ENCODE measurements at places on chromosomes 2 and 18.
A peak's percentile ranks its signal among the peaks of the same experiment; 100 is the strongest.

- DNase-seq = peak; percentile 29
Measured at GRCh38 chr18:32086881-32087280, 4.8 kb upstream of the RNF138 start.

- DNase-seq = no peak
Measured at GRCh38 chr2:10983711-10984110, 72.0 kb downstream of the KCNF1 start.

DNA sequence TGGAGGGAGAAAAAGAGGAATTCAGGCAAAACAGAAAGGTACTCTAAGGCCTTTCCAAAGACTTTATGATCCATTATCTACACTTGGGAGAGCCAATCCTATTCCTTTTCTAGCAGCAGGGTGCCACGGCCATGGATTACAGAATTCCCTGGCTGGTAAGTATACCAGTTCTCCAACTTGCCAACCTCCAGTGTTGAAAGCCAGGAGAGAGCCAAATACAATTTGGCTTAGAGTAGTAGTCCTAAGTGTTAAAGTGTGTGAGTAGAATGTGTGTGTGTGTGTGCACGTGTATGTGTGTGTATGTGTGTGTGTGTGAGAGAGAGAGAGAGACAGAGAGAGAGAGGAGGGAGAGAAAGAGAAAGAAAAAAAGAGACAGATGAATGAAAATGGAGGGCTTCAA, 43.3 kb downstream of the WDPCP start:
- DNase-seq = no peak

DNA sequence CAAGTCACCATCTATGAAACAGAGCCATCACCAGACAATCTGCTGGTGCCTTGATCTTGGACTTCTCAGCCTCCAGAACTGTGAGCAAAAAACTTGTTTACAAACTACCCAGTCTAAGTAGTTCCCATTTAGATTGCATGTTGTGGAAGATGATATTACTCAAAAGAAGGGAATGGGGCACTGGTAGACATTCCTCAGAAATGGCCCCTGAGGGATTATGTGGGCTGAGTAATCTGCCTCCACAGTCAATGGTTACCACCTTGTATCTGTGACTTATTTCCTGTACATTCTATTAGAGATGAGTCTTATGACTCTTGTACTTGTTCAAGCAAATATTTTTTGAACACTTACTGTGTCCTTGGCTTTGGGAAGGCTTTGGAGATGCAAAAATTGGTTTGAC, 160.4 kb downstream of the NUP35 start:
- no peak for DNase-seq

GRCh38 chr2:20465716-20466394, 19.0 kb downstream of the RHOB start:
- DNase-seq = no peak

DNA sequence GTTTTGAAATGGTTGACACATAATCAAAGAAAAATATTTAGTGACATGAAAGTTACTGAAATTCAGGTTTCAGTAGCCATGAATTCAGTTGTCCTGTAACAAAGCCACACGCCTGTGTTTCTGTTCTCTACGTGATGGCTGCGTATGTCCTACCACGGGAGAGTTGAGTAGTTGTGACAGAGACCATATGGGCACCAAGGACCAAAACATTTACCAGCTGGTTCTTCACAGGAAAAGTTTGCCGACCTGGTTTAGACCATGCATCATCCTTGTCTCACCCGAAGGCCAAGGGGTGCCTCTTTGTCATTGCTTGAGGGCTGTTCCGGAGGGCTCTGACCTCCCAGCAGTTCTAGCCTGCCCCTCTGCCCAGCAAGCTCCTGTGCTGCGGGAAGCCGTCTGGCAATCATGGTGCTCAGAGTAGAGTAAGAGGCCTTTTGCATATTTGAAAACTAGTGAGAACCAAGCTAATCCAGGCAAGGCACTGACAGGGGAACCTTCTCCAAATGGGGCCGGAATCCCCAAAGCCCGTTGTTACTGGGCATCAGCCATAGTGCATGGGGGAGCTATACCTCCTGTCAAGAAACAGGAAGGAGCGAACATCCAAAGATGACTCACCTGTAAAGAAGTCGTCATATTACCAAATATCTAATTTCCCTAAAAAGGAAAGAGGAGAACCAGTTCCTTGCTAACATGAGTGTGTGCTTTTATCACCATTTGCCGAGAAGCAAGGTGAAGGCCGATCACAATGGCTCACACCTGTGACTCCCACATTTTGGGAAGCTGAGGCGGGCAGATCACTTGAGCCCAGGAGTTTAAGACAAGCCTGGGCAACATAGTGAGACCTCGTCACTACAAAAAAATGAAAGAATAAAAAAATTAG, 92.6 kb upstream of the RAB12 start:
- no peak for DNase-seq

GRCh38 chr2:110903548-110903947, 171.2 kb downstream of the ACOXL start:
- no peak for DNase-seq

DNA sequence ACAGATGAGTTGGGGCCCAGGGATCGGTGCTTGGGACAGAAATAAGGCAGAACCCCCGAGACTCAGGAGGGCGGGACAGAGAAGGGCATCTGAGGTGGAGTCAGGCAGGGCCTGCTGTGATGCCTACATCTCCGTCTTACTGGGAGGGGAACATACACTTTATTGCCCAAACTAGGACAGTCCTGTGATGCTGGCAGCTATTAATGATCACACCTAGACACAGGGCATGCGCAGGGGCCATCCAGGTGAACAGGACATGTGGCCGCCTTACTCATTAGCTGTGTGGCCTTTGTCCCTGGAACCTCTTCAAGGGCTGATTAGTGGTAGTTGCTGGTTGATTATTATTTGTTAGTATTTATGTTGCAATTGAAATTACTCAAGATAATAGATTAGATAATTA, 33.2 kb downstream of the MLPH start:
- no peak for DNase-seq

- DNase-seq = peak; percentile 33
Measured at GRCh38 chr2:233260661-233261060, 9.2 kb downstream of the ATG16L1 start.

DNA sequence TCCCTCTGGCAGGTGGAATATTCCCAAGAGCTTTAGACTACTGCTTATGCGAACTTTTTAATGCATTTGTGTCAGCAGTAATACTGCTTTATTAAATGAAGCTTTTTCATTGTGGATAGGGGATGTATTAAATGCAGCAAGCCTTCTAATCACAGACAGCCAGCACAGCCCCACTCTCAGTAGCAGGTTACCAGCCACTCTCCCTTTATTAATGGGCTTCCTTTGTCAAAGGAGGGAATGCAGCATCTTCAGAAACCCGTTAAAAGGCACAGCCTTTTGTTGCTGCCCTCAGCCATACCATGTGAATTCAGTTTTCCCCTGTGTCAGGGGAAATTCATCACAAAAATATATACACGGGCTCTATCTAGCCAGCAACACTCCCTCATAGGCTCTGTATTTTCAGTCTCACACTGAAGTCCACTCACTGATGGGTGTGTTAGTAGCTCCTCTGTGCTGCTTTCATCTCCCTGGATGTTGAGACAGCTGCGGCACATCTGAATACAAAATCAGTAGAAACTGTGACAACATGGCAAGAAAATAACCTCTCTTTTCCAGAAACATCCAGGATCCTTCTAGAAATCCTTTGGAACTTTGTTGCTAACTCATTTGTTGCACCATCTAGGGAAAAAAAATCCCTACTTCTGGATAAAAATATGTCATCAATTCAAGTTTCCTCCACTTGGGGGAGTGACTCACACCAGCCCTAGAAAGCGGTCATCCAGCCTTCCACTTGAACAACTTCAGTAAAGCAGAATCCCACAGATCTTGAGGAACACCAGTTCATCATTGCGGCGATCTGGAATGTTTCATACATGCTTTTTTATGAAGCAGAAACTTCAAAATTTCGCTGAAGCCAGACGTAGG, 48.4 kb downstream of the LRRTM1 start:
- DNase-seq = no peak

DNA sequence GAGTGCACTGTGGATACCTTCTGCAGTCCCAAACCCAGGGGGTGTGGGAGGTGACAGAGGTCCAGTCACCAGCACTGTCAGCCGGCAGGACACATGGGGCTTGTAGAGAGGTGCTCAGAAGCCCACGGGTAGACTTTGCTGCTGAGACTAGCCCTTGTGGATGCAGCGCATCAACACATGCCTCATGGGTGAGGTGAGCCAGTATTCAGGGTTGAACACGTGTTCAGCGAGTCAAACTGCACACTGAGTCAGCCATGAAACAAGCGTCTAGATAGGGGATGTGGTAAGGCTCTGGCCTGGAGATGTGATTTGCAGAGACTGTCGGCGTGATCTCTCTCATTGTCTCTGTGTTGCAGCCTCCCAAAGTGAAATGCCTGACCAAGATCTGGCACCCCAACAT, 35.8 kb upstream of the SCLY start:
- DNase-seq = no peak

DNA sequence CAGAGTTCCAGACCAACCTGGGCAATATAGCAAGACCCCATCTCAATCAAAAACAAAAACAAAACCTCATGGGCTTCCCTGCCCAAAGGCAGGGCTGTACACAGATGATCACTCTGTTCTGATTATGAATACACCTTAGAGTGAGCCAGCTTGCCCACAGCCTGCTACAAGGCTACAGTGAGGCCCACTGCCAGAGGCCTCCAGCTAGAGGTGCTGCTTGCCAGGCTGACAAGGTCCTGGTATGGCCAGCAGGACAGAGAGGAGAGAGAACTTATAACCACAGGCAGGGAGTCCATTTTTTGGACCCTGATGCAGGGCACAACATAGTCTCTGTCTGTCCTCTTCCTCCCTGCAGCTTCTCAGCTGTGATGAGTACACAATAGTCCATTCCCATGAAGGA, 41.5 kb downstream of the KANSL3 start:
- DNase-seq = no peak
